Osteoblast (primary cell): ENCODE measurements at places on chromosomes 6 and 20. TPM values are rescaled to one million over a fixed set of nuclear protein-coding genes. Genes with fewer than 3 reads are reported as not detected.

ISM1 gene
- 4.0 and 8.3 TPM in 2 replicates for total RNA-seq

SLC35F1 gene
- total RNA-seq: under 0.01 TPM in 1 of 2 replicates, not detected in the other

TBC1D22B gene
- total RNA-seq: 6.9 and 7.7 TPM in 2 replicates

MSH5 gene
- 12.4 and 13.0 TPM in 2 replicates for total RNA-seq

CNKSR3 gene
- 4.7 and 5.4 TPM in 2 replicates for total RNA-seq

POLR3F gene
- total RNA-seq: 20.3 and 20.6 TPM in 2 replicates

WFDC12 gene
- not detected in 2 replicates for total RNA-seq

ZDHHC14 gene
- 1.4 and 1.8 TPM in 2 replicates for total RNA-seq
